Effector CD8-positive, alpha-beta T cell (primary cell): ENCODE measurements at places on chromosomes 13 and 19.

DNA sequence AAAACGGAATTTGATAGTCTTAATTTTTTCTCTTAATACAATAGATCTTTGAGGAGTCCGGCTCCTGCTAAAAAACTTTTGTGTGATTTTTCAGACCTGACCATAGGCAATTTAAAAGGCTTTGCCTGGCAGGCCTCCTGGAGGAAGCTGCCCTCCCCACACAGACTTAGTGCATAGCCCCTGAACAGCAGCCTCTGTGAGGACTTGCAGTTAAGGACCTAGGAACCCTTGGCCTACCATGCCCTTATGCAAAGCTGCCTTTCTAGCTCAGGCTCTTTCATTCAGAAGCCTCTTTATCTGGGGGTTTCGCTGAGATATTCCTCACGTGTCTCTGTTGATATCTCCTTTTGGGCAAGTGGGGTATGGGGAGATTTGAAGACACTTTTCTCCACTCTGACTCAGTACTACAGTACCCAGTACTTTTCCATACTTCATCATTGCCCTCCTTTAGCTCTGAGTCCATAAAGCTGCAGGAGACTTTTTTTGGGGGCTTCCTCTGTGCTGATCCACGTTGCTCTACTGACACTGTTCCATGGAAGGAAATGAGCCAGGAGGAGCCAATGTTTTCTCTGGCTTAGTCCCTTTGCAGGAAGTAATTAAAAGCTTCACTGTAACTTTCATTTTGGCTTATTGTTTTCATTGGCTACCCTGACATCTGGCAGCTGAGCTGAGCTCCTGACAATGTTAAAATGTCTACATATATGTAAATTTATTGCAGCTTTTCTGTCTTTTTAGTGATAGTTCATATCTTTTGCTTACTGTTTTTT is 283.1 kb downstream of the TDRD3 start:
- DNase-seq: no peak

GRCh38 chr19:13765395-13766094 is 1.2 kb downstream of the MRI1 start:
- DNase-seq: no peak

- no peak for DNase-seq
Observed at GRCh38 chr19:44925114-44925891, 10.9 kb downstream of the APOC1 start.

DNA sequence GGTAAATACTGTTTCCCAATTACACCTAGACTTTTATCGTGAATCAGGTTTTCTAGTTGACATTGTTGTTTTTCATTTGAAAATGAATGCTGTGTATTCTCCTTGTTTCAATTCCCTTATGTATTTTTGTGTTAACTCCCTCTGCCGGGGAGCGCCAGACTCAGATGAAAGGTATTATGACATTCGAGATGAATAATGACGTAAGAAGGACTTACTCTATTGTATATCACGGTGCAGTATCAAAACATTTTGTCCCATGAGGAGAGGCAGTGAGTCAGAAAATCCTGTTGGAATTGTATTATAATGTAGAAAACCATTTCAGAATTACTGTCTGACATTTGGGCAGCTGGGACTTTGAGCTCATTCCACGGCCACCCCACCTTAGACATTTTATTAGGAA is 61.6 kb downstream of the LRCH1 start:
- no peak for DNase-seq

- no peak for DNase-seq
Observed at GRCh38 chr19:47723581-47723940, 10.3 kb downstream of the EHD2 start.

GRCh38 chr13:74169676-74170075 is 35.5 kb upstream of the KLF12 start:
- no peak for DNase-seq

- DNase-seq: peak; percentile 72
Observed at GRCh38 chr19:44689290-44690130, 9.4 kb upstream of the CEACAM16 start.

DNA sequence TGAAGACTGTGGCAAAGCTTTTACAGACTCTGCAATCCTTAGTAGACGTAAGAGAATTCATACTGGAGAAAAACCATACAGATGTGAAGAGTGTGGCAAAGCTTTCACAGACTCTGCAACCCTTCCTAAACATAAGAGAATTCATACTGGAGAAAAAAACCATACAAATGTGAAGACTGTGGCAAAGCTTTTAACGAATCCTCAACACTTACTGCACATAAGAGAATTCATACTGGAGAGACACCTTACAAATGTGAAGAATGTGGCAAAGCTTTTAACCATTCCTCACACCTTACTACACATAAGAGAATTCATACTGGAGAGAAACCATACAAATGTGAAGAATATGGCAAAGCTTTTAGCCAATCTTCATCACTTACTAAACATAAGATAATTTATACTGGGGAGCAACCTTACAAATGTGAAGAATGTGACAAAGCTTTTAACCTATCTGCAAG is 50.1 kb upstream of the ZNF98 start:
- no peak for DNase-seq

GRCh38 chr13:51202477-51203046 is 19.6 kb upstream of the FAM124A start:
- DNase-seq: no peak

GRCh38 chr13:94849254-94849653 is 136.9 kb upstream of the SOX21 start:
- DNase-seq: no peak

GRCh38 chr13:99018418-99019180 is 40.7 kb upstream of the DOCK9 start:
- no peak for DNase-seq

- no peak for DNase-seq
Observed at GRCh38 chr13:100610391-100611347, 22.1 kb upstream of the GGACT start.
